ELR (cell line): ENCODE measurements at places on chromosomes 16 and 17.
A peak's percentile ranks its signal among the peaks of the same experiment; 100 is the strongest.

DNA sequence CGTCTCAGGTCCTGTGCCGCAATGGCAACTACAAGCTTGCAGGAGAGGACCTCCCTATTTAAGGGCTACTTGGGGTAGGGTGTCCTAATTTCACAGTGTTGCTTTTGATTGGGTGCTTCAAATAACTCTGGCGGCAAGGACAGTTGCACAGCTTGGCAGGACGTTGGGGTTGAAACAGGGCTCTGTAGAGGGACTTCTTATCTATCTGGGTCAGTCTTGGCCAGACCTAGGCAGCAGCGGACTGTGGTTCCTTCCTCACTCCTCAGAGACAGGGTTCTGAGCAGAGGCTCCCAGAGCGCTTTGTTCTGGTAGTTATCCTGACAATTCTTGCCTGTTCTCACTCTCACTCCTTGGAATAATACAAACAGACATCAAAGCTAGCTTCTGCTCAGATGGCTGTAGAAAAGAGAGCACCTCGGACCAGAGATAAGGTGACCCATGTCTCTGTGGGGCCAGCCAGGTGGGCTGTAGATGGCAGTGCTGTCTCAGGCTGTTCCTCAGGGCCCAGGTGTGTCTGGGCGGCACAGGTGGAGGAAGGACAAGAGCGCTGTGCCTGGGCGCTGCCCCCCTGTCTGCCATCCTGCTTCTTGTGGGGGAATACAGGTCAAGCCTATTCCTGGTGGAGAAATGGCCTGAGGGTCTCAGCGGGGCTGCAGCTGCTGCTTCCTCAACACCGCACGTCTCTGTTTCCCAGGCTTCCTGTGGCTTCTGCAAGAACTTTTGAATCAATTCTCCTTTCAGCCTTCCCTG, 61.0 kb downstream of the PLD6 start:
- DNase-seq, result no peak

DNA sequence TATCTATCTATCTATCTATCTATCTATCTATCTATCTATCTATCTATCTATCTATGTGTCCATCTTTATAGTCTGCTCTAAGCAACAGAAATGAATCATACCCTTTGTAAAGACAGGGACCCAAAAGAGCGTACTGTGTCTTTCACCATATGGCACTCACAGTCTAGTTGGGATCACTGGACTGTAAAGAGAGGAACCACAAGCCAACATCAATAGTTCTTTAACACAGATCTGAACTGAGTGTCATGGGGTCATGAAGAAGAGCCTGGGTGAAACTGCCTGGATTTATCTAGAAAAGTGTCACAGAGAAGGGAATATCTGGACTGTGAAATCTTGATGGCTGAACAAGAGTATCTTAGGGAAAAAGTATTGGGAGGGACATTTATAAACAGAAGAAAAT, 619.1 kb upstream of the SOX9 start:
- no peak for DNase-seq

DNA sequence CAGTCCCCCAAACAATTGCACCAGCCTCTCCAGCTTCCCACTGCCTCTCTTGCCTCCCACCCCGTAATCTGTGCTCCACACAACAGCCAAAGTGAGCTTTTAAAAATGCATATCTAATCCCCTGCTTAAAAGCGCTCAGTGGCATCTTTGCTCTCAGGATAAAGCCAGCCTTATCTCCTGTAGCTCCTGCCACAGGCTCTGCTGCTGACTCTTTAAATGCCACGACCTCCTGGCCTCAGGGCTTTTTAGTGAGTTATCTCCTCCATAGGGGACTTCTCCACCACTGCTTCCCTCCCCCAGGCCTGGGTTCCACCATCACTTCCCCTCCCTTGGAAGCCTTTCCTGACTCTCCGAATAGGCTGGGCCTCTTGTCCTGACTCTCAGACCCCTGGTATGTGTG, 98.6 kb downstream of the GNAO1 start:
- no peak for DNase-seq

- DNase-seq, result no peak
Measured at GRCh38 chr17:72446525-72447250, 325.9 kb downstream of the SOX9 start.

- no peak for DNase-seq
Measured at GRCh38 chr17:65685110-65685509, 123.7 kb upstream of the AXIN2 start.

DNA sequence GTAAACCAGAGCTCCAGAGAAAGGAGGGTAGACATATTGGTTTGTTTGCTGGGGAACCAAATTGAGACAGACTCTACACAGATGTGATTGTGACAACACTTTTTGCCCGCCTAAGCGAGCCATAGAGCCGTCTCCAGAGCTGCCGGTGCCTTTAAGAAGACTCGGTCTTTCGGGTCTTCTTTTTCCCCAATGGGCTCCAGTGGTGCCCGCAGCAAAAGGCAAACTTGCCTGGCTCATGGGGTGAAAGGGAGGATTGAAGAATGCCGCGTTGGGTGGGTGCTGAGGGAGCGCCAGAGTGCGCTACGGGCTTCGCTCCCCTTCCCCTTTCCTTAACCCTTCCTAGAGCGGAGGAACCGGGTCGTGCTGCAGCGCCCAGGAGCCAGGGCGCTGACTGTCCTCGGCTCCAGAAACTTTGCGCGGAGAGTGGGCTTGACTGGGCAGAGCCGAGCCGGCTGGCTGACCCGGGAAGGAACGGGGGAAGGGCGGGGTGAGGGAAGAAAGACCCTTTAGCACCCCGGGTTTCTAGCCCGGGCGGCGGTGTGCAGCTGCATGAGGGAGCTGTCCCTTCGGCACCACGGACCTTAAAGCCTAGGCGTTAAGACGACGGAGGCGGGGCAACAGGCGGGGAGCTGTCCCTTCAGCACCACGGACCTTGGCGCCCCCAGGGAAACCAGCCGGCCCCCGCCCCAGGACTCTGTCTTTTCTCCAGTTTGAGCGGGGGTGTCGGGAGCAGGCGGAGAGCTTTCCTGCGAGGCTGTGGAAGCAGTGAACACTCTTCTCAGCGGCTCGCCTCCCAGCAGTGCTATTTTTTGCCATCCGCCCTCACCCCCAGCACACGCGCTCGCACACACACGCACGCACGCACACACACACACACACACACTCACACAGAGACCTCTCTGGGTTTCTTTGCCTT, at the start of gene CACNG3:
Gene CACNG3, plus strand, starts transcription at position 880 of the 916 bp plus-strand sequence. CDS start 420 bp downstream, outside the sequence.
- peak; percentile 29 for DNase-seq

GRCh38 chr17:81251094-81251708, 12.1 kb downstream of the NDUFAF8 start:
- DNase-seq, result no peak

- DNase-seq, result peak; percentile 83
Measured at GRCh38 chr17:38428112-38428642, at the start of gene ARHGAP23. Gene ARHGAP23, plus strand, starts transcription at chr17:38428464. Its CDS starts 22 bp downstream, at chr17:38428486.

- no peak for DNase-seq
Measured at GRCh38 chr17:6797718-6798351, 21.8 kb downstream of the FBXO39 start.

DNA sequence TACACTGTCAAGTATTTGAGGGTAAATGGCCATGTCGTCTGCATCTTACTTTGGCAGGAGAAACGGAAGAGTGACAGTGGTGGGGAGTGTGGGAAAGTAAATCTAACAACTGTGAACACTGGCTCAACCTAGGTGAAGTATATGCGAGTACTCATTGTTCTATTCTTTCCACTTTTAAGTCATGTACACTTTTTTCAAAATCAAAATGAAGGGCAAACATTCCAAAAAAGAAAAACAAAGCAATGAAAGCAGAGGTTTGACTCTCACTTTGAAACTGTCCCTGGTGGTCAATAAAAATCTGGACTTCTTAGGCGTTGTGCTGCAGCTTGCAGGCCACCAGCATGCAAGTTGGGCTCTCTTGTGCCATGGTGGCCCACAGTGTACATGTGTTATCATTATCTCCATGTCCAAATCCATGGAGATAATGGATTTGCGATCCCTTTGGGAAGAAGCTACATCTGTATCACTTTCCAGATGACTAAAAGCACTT, 32.7 kb downstream of the STAT5B start:
- no peak for DNase-seq

DNA sequence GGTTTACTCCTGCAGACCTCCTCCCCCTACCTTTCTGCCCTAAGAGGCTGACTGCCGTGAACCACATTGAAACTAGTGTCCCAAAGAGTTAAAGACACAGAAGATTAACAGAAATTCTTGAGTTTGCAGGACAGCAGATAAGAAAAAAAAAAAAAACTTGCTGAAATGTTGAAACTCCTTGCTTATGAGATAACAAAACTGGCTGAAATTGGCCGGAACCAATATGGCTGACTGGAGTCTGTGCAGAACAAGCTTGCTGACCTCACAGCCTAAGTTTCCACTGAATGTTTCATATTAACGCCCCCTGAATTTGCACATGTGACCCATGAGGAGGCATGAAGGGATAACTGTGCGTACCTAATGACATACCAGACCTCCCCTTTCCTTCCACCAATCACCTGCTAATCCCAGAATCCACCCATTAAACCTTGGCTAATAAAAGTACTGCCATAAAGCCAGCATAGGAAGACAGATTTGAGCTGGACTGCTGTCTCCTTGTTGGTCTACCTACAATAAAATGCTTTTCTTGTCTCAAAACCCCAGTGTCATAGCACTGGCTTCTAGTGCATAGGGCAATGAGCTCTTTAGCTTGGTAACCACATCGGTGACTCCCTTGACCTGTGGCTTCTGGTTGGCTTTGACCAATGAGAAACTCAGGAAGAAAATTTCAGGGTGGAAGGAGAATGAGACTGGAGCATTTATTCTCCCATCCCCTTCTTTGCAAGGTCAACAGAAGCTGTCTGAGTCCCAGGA, 80.1 kb downstream of the PMP22 start:
- DNase-seq, result no peak

GRCh38 chr17:82780971-82781893, 29.4 kb downstream of the TBCD start:
- DNase-seq, result no peak

DNA sequence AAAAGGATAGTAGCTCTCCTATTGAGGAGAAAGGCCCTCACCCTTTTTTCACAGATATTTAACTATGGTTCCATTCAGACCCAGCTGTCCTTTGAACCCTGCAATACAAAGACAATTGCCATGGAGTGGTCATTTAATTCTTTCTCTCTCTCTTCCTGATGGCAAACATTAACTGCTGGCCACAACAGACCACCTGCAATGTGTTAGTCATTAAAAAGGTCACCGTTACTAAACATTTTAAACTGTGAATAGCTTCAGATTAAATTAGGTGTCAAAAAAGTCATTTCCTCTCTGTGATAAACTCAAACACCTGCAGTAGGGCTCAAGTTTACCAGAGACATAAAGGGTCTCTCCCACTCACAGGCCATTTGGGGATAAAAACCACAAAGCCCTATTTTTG, 697.2 kb downstream of the TOX3 start:
- DNase-seq, result no peak

DNA sequence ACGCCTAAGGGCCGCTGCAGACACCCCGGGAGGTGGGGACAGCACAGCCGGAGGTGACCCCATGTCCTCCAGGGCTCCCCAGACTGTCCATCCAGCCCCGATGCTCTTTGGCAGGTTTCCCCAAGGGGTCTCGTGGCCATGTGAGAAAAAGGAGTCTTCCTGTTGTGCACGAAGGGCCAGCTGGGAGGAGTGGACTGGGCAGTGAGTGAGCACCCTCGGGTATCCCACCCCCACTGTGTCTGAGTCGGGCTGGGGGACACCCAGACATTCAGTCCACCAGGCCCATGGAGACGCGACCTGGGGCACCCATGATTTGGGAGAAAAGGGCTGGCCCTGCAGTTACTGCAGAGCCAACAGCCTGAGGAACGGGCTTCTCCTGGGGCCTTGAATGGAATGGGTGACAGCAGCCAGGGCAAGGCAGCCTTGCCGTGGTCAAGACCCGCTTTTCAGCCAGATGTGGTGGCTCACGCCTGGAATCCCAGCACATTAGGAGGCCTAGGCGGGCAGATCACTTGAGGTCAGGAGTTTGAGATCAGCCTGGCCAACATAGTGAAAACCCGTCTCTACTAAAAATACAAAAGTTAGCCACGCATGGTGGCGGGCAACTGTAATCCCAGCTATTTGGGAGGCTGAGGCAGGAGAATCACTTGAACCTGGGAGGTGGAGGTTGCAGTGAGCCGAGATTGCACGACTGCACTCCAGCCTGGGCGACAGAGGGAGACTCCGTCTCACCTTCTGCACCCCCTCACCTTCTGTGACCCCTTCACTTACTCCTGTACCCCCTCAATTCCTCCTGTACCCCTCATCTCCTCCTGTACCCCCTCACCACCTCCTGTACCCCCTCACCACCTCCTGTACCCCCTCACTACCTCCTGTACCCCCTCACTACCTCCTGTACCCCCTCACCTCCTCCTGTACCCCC, 24.1 kb upstream of the CAPN15 start:
- no peak for DNase-seq

DNA sequence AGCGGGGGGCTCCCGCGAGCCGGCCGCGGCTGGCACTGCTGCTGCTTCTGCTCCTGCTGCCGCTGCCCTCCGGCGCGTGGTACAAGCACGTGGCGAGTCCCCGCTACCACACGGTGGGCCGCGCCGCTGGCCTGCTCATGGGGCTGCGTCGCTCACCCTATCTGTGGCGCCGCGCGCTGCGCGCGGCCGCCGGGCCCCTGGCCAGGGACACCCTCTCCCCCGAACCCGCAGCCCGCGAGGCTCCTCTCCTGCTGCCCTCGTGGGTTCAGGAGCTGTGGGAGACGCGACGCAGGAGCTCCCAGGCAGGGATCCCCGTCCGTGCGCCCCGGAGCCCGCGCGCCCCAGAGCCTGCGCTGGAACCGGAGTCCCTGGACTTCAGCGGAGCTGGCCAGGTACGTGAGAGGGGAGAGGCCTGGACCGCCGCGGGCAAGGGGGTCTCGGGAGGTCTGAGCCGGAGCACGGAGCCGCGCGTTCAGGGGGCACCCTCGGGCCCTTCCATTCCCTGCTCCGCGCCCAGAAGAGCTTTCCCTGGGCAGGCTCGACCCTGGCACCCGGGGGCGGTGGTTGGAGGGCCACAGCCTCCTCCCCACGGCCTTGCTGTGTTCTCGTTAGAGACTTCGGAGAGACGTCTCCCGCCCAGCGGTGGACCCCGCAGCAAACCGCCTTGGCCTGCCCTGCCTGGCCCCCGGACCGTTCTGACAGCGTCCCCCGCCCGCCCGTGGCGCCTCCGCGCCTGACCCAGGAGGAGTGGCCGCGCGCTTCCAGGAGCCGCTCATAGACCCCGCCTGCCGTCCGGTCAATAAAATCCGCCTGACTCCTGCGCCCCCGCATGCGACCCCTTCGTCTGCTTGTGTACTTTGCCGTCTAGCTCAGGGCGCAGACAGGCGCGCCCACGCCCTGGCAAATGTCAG, 591 bp downstream of the NPW start:
- no peak for DNase-seq

DNA sequence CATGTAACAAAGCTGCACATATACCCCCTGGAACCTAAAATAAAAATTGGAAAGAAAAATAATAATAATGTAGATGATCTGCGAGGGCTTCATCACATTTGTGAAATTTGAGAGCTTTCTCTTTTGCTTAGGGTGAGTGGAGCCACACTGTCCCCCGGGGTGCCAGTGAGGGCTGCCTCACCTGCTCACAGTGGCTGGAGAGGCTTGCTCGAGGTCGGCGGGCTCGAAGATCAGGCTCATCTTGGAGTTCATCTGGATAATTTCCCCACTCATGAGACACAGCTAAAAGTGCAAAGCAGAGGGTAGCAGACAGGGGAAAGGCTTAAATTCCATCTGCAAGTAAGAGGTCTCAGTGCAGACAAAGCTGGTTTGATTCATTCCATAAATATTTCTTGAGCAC, 123.8 kb downstream of the DNAH3 start:
- no peak for DNase-seq

GRCh38 chr17:41451154-41451728, 10.5 kb upstream of the KRT38 start:
- DNase-seq, result peak; percentile 62

- peak; percentile 92 for DNase-seq
Measured at GRCh38 chr17:81641825-81642489, 5.0 kb downstream of the TSPAN10 start.
